ENCODE measurements at places on chromosomes 5 and 9.
A peak's percentile ranks its signal among the peaks of the same experiment; 100 is the strongest.

DNA sequence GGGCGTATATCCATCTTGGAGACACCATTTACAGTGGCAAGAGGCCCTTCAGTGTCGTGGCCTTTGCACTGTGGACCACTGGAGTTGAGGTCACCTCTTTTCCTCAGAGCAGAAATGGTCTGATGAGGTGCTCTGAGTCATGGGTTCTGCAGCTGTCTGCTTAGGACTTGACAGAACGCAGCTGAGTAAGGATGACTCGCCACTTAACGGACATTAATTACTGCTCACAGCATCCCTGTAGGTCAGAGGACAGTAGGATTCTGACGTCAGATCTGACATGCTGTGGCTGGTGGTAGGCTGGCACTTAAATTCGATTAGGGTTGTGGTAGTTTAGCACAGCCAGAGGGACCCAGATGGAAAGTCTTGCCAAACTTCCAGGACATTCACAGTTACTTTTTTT, 479.4 kb downstream of the DMAC1 start:
- peak; percentile 34 for ATAC-seq

- no peak for ATAC-seq
Measured at GRCh38 chr5:155485386-155485785, 471.8 kb downstream of the KIF4B start.

GRCh38 chr9:3873818-3874217, 348.0 kb upstream of the RFX3 start:
- ATAC-seq: no peak

GRCh38 chr5:33439905-33440481, 772 bp upstream of the TARS1 start:
- ATAC-seq: no peak

- ATAC-seq: no peak
Measured at GRCh38 chr5:57684299-57684702, 201.7 kb upstream of the ACTBL2 start.

GRCh38 chr9:116952436-116952810, 265.3 kb downstream of the TRIM32 start:
- peak; percentile 74 for ATAC-seq
